Natural killer cell treated with Interleukin-12 subunit alpha and Interleukin-12 subunit beta and Interleukin-15 and Interleukin-18, amount 100 ng/mL, for 72 hours (primary cell): ENCODE measurements at places on chromosomes 2 and 18. TPM values are rescaled to one million over a fixed set of nuclear protein-coding genes. Genes with fewer than 3 reads are reported as not detected.

Gene SH3RF3
- not detected for total RNA-seq

Gene PPIL3
- total RNA-seq = 35.0 TPM

Gene PSMA8
- 1.3 TPM for total RNA-seq

Gene GCKR
- total RNA-seq = not detected

Gene CROCC2
- total RNA-seq = not detected

Gene HMSD
- total RNA-seq = 55.4 TPM
